ENCODE measurements at places on chromosomes 4 and X.

GRCh38 chr4:77740480-77740879 is 78.7 kb downstream of the CNOT6L start:
- no peak for DNase-seq

DNA sequence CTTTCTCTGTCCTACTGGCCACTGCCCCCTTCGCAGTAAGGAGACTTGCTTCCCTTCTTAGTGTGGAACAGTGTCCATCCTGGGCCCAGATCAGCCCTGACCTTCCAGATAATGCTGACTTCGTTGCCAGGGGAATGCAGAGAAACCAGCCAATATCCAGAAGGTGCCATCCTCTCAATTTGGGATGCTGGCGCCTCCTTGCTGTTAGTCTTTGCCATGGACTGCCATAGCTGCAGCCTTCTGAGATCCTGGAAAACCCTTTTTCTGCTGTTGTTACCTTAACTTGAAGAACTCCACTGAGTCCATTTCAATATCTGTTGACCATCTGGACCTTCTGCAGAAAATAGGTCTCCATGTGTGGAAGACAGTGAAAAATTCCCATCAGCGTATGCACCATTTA is 21.8 kb downstream of the RAI2 start:
- DNase-seq = no peak

DNA sequence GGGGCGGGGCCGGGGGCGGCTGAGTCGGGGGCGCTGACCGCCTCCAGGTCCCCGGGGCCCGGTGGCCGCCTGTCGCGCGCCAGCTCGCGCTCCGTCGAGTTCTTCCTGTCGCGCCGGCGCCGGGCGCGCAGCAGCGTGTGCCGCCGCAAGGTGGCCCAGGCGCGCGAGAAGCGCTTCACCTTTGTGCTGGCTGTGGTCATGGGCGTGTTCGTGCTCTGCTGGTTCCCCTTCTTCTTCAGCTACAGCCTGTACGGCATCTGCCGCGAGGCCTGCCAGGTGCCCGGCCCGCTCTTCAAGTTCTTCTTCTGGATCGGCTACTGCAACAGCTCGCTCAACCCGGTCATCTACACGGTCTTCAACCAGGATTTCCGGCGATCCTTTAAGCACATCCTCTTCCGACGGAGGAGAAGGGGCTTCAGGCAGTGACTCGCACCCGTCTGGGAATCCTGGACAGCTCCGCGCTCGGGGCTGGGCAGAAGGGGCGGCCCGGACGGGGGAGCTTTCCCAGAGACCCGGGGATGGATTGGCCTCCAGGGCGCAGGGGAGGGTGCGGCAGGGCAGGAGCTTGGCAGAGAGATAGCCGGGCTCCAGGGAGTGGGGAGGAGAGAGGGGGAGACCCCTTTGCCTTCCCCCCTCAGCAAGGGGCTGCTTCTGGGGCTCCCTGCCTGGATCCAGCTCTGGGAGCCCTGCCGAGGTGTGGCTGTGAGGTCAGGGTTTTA is 1.5 kb downstream of the ADRA2C start:
- DNase-seq = no peak

GRCh38 chrX:17005712-17006368 is 59.4 kb downstream of the REPS2 start:
- DNase-seq = no peak

DNA sequence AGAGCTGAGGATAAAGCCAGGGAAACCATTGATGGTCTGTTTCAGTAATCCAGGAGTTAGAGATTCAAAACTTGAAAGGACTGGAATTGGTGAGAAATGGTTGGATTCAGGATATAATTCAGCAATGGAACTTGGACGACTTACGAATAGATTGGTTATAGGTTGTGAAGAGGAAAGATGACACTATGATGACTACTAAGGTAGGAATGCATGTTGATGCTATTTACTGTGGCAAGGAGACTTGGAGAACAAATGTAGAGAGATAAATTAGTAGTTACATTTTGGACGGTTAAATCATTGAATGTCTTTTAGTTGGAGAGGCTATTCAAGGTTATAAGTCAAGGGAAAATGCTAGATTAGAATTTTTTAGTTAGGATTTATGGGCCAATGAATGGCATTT is 365.4 kb upstream of the TECRL start:
- no peak for DNase-seq

DNA sequence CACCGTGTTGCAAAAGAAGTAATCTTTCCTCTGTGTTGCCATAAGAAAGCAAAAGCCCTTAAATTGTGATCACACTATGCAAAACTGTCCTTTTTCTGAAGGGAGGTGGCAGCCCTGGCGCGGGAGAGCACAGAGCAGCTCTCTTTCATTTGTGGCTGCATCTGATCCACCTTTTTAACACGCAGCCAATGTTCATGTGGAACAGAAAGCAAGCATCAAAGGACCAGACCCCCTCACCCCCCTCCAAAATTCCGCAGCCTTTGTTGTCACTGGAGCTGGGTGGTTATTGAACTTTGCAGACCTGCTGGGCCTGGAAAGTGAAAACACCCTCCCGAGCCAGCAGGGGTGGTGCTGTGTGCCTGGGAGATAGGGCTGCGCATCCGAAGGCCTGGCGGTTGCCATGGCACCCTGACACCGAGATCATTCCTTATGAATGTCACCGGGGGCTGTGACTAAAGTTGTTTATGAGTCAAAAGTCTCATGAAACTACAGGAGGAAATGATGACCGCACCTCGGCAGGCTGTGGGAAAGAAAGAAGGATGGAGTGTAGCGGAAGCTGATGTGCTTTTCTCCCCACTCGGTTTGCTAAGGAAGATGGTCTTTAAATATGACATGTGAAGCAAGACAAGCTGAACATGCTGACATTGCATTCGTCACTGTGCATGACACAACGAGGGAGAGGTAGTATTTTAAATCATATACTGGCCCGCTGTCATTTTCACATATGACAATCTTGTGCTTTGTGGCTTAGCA is 367.4 kb downstream of the UNC5C start:
- DNase-seq = peak; percentile 37

GRCh38 chr4:94577136-94577535 is 125.4 kb downstream of the PDLIM5 start:
- peak; percentile 69 for DNase-seq

DNA sequence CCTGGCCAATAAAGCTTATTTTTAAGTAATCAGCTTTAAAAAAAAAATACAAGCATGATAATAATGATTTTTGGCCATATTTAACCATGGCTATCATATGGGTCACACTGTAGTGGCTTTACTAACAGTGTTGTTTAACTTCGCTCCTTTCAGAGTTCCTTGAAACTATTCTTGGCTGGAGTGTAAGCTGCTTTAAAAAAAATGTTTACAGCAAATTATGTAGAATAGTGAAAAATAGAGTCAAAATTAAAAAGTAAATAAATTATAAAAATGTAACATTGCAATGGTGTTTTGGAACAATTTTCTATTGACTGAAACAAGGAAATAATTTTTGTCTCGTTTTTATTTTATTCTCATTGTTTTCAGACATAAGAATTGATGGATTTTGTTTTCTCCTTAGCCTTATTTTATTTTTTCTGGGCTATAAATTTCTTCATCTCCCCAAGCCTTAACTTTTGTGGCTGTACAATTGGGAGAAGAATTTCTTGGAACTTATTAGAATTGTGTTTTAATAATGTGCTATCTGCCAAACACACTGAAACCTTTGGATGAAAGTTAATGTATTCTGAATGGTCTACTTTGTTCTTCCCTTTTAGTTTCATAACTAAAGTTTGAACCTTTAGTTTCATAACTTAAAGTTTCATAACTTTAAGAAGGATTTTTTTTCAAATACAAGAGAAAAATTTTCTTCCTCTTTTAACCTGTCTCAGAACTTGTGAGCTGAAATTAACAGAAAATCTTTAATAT is 182.0 kb downstream of the ARHGAP24 start:
- DNase-seq = no peak

- no peak for DNase-seq
Observed at GRCh38 chrX:12330841-12331240, 192.6 kb downstream of the FRMPD4 start.

- no peak for DNase-seq
Observed at GRCh38 chrX:71992711-71993110, 82.1 kb downstream of the NHSL2 start.

DNA sequence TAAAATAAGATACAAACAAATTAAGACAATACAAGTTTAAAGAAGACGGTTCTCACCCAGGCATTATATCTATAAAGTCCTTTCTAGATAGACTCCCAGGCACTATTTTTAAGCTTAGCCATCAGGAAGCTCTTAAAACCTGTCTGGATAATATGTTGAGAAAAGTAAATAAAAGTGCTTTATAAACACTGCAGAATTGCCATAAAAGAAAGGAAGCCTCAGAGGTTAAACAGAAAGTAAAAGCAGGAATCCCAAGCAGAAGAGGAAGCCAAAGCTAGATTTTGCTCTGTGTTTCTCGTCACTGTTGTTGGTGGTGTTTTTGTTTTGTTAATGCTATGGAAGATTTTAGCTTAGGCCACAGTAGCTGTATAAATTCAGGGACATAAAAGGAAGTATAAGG is 1267.3 kb downstream of the PCDH19 start:
- DNase-seq = no peak

GRCh38 chr4:92830771-92831170 is 527.0 kb downstream of the GRID2 start:
- DNase-seq = no peak

GRCh38 chr4:113540859-113541258 is 220.7 kb downstream of the CAMK2D start:
- no peak for DNase-seq

DNA sequence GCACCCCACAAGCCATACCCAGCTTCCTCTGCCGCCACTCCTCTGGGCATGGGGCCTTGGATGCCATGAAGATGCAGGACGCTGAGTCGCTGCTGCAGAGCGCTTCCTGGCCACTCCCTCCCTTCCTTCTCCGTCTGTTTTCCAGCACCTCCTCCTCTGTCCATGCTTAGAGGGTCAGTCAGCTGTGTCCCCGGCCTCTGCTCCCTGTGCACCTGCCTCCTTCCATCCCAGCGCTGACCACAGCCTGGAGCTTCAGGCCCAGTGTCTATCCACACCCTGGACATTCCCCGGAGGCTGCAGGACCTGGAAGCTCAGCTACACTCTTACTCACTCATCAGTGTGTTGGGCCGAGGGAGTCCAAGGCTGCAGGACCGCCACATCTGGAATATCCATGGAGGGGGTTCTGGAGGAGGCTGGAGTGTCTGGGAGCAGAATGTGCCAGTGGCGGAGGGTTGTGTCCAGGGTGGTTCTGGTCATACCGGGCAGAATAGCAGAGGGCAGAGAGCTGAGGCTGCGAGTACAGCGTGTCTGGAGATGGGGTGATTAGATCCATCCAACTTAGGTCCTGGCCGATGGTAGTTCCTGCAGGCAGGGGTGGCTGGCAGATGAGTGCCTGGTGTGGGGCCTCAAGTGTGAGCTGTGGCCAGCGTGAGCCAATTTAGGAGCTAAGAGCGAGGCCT is 58.6 kb upstream of the ADRA2C start:
- DNase-seq = no peak

DNA sequence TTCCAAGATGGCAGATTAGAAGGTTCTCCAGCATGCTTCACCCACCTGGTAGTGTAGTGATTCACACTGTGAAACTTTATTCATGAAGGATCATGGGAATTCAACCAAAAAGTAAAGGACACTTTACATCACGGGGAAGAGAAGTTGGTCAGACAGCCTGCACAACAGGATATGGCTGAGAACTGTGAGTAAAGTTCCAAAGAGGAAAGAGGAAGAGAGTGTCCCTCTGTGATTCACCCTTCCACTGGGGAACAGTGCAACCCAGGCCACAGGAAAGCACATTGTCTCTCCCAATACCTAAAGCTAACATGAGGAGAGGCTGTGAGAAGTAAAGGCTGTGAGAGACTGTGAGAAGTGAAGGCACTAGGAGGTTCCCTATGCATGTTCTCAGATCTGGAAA is 137.2 kb downstream of the STPG2 start:
- no peak for DNase-seq

DNA sequence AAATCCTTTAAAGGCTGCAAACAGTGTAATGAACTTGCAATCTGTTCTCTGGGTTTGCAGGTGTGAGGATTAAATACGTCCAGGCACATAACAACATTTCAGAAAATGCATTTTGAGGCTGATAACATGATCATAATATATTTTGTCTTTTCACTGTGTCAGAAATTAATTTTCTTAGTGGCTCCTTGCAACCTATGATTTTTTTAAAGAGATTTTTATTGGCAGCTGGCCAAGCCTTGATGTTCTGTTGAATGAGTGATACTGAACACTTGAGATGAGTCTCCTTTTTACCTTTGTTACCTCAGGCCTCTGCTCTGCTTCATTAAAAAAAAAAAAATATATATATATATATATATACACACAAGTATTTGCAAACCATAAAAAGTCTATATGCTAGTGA is 68.2 kb upstream of the TENM3 start:
- no peak for DNase-seq

DNA sequence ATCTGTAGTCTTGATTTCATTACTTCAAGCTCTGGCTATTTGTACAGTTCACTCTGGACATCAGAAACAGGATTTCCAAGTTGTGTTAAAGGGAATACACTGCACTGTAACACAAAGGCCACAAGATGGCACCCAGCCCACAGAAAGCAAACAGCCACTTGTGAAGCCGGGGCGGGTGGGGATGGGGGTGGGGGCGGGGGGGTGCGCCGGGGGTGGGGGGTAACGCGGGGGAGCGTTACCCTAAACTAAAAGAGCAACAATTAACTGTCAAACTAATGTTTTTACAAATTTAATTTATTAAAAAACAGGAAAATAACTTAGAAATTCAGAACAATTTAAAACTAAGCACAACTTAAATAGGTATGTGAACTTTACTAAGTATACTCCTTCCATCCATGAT is 27.3 kb downstream of the PRDX4 start:
- DNase-seq = peak; percentile 19

DNA sequence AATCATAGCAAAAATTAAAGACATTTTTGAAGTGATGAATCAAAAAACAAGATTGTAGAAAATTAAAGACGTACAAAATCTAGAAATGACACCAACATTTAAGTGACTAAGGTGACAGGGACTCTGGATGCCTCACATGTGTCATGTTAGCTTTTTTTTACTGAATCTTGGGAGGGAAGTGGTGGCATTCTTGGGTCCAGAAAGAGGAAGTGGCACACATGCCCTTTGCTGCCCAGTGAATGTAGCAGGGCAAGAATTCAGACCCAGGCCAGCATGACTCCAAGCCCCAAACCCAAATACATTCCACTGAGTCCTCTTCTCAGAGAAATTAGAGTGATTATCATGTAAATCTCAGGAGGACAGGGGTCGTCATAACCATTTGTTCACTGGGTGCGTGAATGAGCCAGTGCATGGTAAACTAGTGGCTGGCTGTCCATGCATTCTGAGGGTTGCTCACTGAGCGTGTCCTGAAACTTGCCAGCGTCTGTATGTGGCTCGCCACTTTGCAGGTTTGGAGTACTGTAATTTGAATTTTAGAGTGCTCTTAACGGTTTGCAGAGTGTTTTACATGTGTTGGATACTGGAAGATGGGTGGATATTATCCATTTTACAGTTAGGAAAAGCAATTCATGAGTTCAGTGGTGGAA is 55.4 kb upstream of the TBC1D14 start:
- no peak for DNase-seq

- no peak for DNase-seq
Observed at GRCh38 chr4:25235401-25235800, 1.6 kb downstream of the PI4K2B start.

- DNase-seq = no peak
Observed at GRCh38 chr4:89685690-89686089, 151.3 kb downstream of the SNCA start.

- DNase-seq = no peak
Observed at GRCh38 chr4:81509191-81509590, 37.5 kb upstream of the RASGEF1B start.

- no peak for DNase-seq
Observed at GRCh38 chr4:153573221-153573620, 107.1 kb downstream of the TMEM131L start.
